ENCODE measurements at places on chromosomes 16 and 17.
A peak's percentile ranks its signal among the peaks of the same experiment; 100 is the strongest.

GRCh38 chr16:78931678-78932077 is 668.9 kb downstream of the MAF start:
- no peak for DNase-seq

DNA sequence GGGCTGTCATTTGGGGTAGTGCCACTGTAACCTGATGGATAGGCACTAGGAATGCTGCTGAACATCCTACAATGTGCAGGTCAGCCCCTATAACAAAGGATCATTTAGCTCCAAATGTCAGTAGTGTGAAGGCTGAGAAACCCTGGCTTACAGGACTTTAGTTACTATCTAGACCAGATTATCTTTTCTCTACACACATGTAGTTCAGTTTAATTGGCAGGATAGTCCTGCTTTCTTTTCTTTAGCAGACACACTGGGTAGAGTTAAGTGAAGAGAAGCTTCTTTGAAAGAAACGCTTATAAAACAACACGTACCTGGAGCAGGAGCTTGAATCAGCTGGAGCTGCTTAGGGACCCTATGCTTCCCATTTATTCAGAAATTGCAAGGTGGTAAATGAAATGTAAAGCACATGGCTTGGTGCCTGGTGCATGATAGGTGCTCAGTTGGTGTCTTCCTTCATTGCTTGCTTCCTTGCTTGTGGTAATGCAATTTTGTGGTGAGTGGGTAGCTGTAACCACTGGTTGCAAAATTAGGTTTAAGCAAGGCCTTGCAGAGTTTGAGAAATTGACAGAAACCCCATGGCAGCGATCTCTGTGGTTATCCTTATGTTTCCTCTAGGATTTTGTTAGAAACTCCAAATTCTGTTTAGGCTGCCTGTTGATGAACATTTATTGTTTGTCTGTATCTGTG is 9.4 kb downstream of the METTL9 start:
- DNase-seq, result no peak

- DNase-seq, result peak; percentile 75
Measured at GRCh38 chr17:48215583-48216139, 108.1 kb downstream of the SNX11 start.

DNA sequence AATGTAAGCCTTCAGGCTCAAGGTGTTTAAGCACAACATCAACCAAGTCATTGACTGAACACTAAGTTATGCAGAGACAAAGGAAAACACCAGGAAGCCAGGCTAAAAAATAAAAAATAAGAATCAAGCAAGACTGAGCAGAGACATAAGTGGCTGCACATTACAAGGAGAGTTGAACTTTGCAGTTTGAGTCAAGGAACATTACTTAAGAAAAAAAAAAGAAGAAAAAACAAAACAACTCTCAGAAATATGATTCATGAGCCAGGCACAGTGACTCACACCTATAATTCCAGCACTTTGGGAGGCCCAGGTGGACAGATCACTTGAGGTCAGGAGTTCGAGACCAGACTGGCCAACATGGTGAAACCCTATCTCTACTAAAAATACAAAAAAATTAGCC is 168.1 kb downstream of the C16orf95 start:
- no peak for DNase-seq

DNA sequence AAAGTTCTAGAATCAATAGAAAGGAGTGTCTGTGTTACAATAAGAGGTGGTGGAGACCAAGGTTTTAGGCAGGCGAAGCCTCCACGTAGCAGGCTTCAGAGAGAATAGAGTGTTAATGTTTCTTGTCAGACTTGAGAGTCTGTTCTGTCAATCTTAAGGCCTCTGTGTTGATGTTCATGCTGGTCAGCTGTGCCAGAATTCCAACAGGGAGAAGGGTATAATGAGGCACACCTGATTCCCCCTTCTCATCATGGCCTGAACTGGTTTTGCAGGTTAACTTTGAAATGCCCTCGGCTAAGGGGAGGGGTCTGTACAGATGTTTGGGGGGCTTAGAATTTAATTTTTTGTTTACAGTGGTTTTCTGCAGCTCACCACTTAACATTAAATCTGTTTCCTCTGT is 46.0 kb downstream of the RNF112 start:
- DNase-seq, result no peak

GRCh38 chr17:7806587-7806986 is 27.4 kb upstream of the KDM6B start:
- no peak for DNase-seq

DNA sequence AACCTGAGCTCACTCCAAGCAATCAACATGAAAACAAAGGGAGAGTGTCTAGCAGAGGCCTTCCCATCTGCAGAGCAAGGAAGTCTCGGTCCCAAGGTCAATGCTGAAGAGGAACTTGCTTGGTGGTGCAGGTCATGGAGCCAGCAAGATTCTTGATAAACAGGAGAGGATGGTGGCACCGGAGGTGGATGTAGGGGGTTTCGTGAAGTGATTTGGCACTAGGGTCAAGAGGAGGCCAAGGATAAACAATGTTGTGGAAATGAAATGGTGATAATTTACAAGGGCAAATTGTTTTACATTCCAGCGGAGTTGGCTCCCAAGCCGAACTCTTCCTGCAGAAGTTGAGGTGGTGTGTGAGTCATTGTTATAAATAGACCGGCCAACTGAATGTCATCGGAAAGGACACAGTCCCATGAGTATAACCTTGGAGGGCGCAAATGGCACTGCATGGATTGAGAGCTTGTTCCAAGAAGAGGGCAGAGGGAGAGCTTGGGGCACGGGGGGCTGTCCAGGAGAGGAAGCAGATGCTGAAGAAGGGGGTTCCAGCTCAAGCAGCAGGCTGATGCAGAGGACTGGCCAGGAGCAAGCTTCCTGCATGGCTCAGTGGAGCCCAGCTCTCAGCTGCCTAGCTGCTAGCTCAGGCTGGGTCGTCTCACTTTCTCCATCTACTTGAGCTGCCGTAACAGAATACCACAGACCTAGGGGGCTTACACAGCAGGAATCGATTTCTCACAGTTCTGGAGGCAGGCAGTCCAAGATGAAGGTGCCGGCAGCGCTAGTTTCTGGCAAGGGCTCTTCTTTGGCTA is 136.6 kb downstream of the COPRS start:
- no peak for DNase-seq

Data from HEK293T (cell line).